ENCODE measurements at places on chromosomes 1 and 21.

GRCh38 chr1:30631700-30632099 lies 91.7 kb downstream of the MATN1 start:
- H3K4me1 ChIP-seq = no peaks in the 10 kb centered on the region
- H3K4me3 ChIP-seq = no peak overlapping the region
- H3K27ac ChIP-seq = no peak overlapping the region
- H3K27me3 ChIP-seq = peaks cover 13% of the 10 kb centered on the region

- DNase-seq = no peak
- H3K27ac ChIP-seq = no peak overlapping the region
- H3K36me3 ChIP-seq = no peaks in the 10 kb centered on the region
Measured at GRCh38 chr1:69315823-69316222, 251.9 kb upstream of the LRRC7 start.

- H3K27ac ChIP-seq = no peak overlapping the region
- no peaks in the 10 kb centered on the region for H3K27me3 ChIP-seq
- H3K4me3 ChIP-seq = no peak overlapping the region
- H3K4me1 ChIP-seq = no peaks in the 10 kb centered on the region
- peaks cover 5% of the 10 kb centered on the region for H3K36me3 ChIP-seq
- DNase-seq = no peak
Measured at GRCh38 chr1:39531526-39531925, 40.1 kb downstream of the BMP8A start.

GRCh38 chr1:47580451-47580995 lies 142.7 kb downstream of the FOXD2 start:
- H3K27me3 ChIP-seq = peaks cover 35% of the 10 kb centered on the region
- no peak overlapping the region for H3K4me3 ChIP-seq
- no peak overlapping the region for H3K27ac ChIP-seq
- H3K36me3 ChIP-seq = no peaks in the 10 kb centered on the region

DNA sequence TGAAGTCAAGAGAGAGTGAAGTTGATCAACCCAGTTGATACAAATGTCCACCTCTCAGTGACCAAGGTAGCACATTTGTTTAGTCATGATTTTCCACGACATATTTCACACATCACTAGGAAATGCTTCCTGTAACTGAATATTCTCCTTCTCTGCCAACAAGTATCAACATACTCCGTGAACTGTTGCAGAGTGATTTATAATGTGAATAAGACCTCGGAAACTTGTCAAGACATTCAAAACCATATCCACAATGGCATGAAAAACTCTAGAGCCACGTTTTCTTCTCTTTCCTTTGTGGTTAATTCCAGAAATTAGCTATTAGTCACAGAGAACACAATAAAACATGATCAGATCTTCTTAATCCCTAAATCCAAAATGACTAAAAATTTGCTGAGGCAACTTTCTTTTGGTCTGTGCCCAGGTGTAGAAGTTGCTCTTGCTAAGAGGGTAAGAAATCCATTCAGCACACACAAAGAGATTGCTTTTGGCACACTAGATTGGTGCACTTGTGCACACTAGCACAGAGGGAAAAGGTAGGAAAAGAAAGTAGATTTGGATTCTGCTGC lies 244.3 kb upstream of the NRIP1 start:
- no peak for DNase-seq
- no peaks in the 10 kb centered on the region for H3K36me3 ChIP-seq
- peaks cover 5% of the 10 kb centered on the region for H3K27me3 ChIP-seq

DNA sequence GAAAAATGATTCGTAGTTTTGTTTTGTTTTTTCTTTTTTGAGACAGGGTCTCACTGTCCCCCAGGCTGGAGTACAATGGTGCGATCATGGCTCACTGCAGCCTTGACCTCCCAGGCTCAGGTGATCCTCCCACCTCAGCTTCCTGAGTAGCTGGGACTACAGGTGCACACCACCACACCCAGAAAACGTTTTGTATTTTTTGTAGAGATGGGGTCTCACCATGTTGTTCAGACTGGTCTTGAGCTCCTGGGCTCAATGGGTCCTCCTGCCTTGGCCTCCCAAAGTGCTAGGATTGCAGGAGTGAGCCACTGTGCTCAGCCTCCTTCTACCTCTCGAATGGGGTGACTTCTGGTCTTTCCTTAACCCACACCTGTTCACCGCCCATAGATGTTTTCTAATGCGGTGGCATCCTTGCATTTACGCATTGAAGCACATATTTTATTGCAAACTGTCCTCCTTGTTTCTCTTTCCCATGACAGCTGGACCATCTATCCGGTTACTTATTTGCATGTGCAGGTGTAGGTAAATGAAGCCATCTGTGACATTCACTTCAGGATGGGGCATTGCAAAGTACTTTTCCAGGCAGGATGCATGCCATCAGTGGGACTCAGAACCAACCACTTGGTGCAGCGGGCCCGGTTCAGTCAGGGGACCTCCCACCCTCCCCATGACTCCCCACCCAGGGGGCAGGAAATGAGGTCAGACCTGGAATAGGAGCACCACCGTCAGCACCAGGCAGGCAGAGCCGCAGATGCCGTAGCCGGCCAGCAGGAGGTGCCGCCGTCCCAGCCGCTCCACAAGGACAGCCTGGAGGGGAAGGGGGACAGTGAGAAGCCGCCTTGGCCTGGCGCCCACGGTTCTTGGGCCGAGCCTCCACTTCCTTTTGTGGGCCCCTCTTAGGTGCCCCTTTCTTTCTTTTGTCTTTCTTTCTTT lies 16.5 kb downstream of the SLC2A7 start:
- peak; percentile 64 for DNase-seq
- no peak overlapping the region for H3K4me3 ChIP-seq
- no peaks in the 10 kb centered on the region for H3K36me3 ChIP-seq
- H3K27ac ChIP-seq = no peak overlapping the region
- peaks cover 12% of the 10 kb centered on the region for H3K4me1 ChIP-seq

GRCh38 chr1:246750752-246751151 lies 26.5 kb downstream of the SCCPDH start:
- no peaks in the 10 kb centered on the region for H3K4me1 ChIP-seq
- H3K36me3 ChIP-seq = no peaks in the 10 kb centered on the region
- no peaks in the 10 kb centered on the region for H3K27me3 ChIP-seq
- DNase-seq = no peak
- no peak overlapping the region for H3K27ac ChIP-seq

GRCh38 chr1:1426496-1427105 lies 5.5 kb upstream of the ANKRD65 start:
- peaks cover 79% of the 10 kb centered on the region for H3K27me3 ChIP-seq
- peaks cover 8% of the 10 kb centered on the region for H3K4me1 ChIP-seq
- no peaks in the 10 kb centered on the region for H3K36me3 ChIP-seq
- no peak overlapping the region for H3K4me3 ChIP-seq
- DNase-seq = no peak
- no peak overlapping the region for H3K27ac ChIP-seq

DNA sequence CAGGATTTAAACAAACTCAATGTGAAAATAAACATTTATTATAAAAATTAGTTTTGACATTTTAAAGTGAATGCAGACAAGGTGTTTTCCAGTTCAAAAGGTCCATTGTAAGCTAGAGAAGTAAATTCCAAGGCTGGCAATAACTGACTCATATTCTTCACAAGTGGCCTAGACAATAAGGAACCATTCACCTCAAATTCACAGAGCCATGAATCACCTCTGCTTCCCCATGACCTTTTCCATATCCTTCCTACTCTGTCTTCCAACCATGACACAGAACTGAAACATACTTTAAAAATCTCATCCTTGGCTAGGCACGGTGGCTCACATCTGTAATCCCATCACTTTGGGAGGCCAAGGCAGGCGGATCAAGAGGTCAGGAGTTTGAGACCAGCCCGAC lies 24.8 kb downstream of the F11R start:
- peaks cover 5% of the 10 kb centered on the region for H3K4me1 ChIP-seq
- H3K27ac ChIP-seq = no peak overlapping the region
- H3K4me3 ChIP-seq = no peak overlapping the region
- no peak for DNase-seq
- H3K27me3 ChIP-seq = no peaks in the 10 kb centered on the region
- peaks cover 12% of the 10 kb centered on the region for H3K36me3 ChIP-seq

- H3K27me3 ChIP-seq = no peaks in the 10 kb centered on the region
- no peak overlapping the region for H3K4me3 ChIP-seq
- no peak for DNase-seq
Measured at GRCh38 chr1:184940226-184940625, 34.1 kb downstream of the NIBAN1 start.

DNA sequence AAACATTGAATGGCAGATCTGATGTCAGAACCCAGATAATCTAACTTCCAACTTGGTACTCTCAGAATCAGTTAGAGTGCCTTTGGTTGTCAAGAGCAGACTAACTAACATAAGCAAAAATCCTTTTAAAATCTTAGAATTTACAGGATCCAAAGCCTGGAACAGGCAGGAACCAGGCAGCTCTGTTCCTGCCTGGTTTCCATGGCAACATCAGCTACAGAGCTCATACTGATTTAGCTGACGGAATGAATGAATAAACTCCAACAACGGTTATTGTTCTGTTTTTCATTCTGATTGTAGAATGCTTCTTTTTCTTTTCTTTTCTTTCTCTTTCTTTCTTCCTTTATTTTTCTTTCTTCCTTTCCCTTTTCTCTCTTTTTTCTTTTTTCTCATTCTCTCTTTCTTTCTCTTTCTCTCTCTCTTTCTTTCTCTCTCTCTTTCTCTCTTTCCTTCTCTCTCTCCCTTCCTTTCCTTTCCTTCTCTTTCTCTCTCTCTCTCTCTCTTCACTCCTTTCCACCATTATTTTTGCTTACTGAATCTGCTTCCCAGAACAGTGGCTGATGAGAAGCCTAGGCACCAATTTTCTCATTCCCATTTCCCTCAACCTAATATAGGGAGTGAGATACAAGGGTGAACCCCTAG lies 121.6 kb downstream of the RGS7 start:
- H3K27ac ChIP-seq = no peak overlapping the region
- DNase-seq = no peak
- no peaks in the 10 kb centered on the region for H3K27me3 ChIP-seq
- no peaks in the 10 kb centered on the region for H3K4me1 ChIP-seq
- H3K4me3 ChIP-seq = no peak overlapping the region

DNA sequence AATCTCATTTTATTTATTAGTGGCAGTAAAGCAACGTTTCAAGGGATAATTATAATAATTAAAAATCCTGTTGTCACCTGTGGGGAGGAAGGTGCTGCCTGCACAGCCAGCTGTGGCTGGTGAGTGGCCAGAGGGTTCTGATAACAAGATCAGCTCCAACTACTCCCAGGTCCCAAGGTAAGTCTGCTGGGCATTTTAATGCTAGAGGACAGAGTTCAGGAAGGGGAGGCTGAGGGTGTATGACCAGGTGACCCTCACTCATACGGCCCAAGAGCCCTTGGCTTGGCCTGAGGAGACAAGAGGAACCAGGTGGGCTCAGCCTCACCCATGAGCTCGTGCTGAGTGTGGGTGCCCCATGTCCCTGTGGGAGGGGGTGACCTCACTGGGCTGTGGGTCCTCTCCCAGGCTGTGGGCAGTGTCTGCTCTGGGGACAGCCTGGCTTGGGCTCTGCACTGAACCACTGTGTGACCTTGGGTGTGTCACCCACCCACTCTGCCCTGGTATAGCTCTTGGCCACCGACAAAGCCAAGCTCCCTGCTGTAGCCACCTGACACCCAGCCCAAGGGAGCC lies 223.8 kb downstream of the PTPRU start:
- H3K27ac ChIP-seq = no peak overlapping the region
- DNase-seq = no peak

GRCh38 chr1:237736372-237737029 lies 154.2 kb downstream of the ZP4 start:
- no peaks in the 10 kb centered on the region for H3K36me3 ChIP-seq
- H3K4me3 ChIP-seq = no peak overlapping the region
- no peaks in the 10 kb centered on the region for H3K27me3 ChIP-seq
- H3K27ac ChIP-seq = peak overlapping the region; percentile 46
- DNase-seq = no peak

DNA sequence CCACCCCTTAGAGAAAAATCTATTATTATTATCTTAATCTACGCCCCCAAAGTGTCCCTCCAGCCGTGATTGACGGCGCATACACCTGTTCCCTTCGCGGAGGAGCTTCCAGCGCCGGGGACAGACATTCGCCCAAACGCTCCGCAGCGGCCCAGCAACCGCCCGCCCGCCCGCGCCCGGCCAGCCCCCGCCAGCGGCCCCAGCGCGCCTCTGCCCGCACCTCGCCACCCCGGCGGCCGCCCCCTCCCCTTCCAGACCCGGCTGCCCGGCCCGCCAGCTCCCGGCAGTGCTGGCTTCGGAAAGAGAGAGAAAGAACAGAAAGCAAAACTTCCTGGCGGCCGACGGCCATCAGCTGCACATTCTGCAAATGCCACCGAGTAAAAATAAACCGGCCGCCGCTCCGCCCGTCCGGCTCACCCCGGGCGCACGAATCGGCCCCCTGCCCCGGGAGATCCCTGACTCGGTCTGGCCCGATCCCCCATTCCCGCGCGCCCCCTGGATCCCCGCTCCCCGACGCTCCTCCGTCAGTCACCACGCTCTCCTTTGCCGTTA lies 1.6 kb downstream of the CASZ1 start:
- peak overlapping the region; percentile 71 for H3K4me3 ChIP-seq
- peaks cover 15% of the 10 kb centered on the region for H3K4me1 ChIP-seq
- no peak overlapping the region for H3K27ac ChIP-seq
- H3K27me3 ChIP-seq = peaks cover 69% of the 10 kb centered on the region
- DNase-seq = peak; percentile 39

- H3K27ac ChIP-seq = no peak overlapping the region
- H3K36me3 ChIP-seq = no peaks in the 10 kb centered on the region
- DNase-seq = peak; percentile 65
- H3K4me1 ChIP-seq = peaks cover 11% of the 10 kb centered on the region
Measured at GRCh38 chr1:31181515-31182343, 58.0 kb downstream of the NKAIN1 start.

DNA sequence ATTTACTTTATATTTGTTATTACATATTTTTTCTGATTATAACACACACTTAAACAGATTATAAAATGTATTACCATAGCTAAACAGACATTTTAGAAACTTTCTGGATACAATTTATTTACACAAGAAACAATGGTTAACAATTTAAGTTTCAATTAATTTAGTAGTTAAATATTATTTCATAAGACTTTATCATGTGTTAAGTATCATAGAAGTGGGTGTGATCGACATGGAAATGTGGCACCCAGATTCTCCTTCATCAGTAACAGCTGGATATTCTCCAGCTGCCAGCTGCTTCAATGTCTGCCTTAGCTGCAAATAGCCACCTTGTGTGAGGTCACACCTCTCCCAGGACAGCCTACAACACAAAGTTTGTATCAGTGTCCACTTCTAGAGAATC lies 97.8 kb downstream of the KCNT2 start:
- H3K4me1 ChIP-seq = no peaks in the 10 kb centered on the region
- H3K27me3 ChIP-seq = no peaks in the 10 kb centered on the region
- no peak overlapping the region for H3K27ac ChIP-seq
- no peak overlapping the region for H3K4me3 ChIP-seq
- no peak for DNase-seq

GRCh38 chr1:6360517-6361070 lies 33.0 kb downstream of the ACOT7 start:
- H3K36me3 ChIP-seq = peaks cover 1% of the 10 kb centered on the region
- H3K4me1 ChIP-seq = peaks cover 69% of the 10 kb centered on the region
- DNase-seq = no peak
- peak overlapping the region; percentile 91 for H3K27ac ChIP-seq
- no peaks in the 10 kb centered on the region for H3K27me3 ChIP-seq
